Keratinocyte (primary cell): ENCODE measurements at places on chromosomes 3 and 15.
A peak's percentile ranks its signal among the peaks of the same experiment; 100 is the strongest.

DNA sequence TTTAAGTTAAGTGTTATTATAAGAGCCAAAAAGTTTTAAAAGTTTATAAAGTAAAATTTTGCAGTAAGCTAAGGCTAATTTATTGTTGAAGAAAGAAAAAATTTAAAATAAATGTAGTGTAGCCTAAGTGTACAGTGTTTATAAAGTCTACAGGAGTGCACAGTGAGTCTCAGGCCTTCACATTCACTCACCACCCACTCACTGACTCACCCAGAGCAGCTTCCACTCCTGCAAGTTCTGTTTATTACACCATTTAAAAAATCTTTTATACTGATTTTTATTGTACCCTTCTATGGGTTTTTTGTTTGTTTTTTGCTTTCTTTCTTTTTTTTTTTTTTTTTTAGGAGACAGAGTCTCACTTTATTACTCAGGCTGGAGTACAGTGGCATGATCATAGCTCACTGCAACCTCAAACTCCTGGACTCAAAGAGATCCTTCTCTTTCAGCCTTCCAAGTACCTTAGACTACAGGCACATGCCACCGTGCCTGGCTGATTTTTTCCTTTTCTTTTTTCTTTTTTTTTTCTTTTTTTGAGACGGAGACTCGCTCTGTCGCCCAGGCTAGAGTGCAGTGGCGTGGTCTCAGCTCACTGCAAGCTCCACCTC lies 25.9 kb downstream of the CSTA start:
- H3K4me1 ChIP-seq: peaks cover 15% of the 10 kb centered on the region
- no peaks in the 10 kb centered on the region for H3K27me3 ChIP-seq
- H3K4me3 ChIP-seq: no peak overlapping the region
- DNase-seq: no peak
- no peaks in the 10 kb centered on the region for H3K36me3 ChIP-seq

DNA sequence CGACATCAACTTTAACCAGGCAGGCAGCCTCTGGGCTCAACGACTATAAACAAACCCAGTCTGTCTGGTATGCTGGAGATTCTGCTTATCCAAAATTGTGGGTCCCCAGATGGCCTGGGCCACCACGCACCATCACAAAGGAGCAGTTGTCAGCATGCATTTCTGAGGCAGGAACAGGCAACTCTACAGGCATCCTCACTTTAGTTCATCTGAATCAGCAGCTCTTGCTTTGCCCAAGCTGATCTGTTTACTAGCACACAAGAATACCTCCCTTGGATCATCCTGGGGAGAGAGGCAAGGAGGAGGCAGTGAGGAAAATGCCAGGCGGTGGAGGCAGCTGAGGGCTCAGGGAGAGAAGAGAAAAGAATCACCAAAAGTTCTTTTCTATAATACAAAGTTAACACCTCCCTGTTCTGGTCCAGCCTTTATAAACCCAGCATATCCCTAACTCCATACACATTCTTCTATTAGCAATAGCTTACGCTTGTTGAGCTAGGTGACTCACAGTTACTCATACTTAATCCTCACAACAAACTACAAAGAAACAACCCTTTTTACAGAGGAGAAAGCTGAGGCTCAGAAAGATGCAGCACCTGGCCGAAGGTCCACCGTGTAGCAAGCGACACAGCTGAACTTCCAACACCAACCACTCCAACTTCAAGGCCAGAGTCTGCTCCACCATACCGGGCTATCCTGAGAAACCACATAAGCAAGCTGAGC lies 33.6 kb downstream of the ZDHHC3 start:
- peak overlapping the region; percentile 58 for H3K27ac ChIP-seq
- H3K4me3 ChIP-seq: no peak overlapping the region
- H3K36me3 ChIP-seq: peaks cover 49% of the 10 kb centered on the region
- no peak for DNase-seq
- no peaks in the 10 kb centered on the region for H3K27me3 ChIP-seq

- H3K4me1 ChIP-seq: peaks cover 19% of the 10 kb centered on the region
- no peaks in the 10 kb centered on the region for H3K36me3 ChIP-seq
- DNase-seq: no peak
- H3K27ac ChIP-seq: no peak overlapping the region
- no peaks in the 10 kb centered on the region for H3K27me3 ChIP-seq
Observed at GRCh38 chr3:128875556-128876120, 3.8 kb upstream of the ACAD9 start.

- no peak overlapping the region for H3K4me3 ChIP-seq
- no peaks in the 10 kb centered on the region for H3K36me3 ChIP-seq
- no peak for DNase-seq
Observed at GRCh38 chr15:53658255-53658654, 101.2 kb downstream of the WDR72 start.

- H3K27ac ChIP-seq: peak overlapping the region; percentile 42
- H3K4me1 ChIP-seq: peaks cover 35% of the 10 kb centered on the region
- no peaks in the 10 kb centered on the region for H3K27me3 ChIP-seq
- no peak overlapping the region for H3K4me3 ChIP-seq
- H3K36me3 ChIP-seq: no peaks in the 10 kb centered on the region
Observed at GRCh38 chr3:42052484-42053351, 38.4 kb upstream of the TRAK1 start.

DNA sequence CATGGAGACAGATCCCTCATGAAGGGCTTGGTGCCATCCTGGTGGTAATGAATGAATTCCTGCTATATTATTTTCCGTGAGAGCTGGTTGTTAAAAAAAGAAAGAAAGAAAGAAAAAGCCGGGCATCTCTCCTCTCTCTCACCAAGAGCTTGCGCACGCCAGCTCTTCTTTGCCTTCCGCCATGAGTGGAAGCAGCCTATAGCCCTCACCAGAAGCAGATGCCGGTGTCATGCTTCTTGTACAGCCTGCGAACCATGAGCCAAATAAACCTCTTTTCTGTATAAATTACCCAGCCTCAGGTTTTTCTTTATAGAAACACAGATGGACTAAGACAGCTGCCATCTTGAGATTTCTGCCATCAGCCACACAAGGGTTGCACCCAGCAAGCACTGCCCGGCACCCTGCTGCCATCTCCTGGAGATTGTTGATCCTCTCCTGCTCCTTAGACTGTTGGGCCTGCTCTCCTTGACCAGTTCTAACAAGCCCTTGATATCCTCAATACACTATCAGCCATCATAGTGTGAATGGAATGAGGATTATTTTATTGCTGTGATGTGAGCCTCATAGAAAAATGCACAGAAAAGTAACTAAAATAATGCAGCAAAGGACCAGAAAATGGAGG lies 3.5 kb upstream of the AHSG start:
- H3K27me3 ChIP-seq: no peaks in the 10 kb centered on the region
- H3K4me3 ChIP-seq: no peak overlapping the region
- peaks cover 15% of the 10 kb centered on the region for H3K4me1 ChIP-seq
- DNase-seq: peak; percentile 52
- H3K36me3 ChIP-seq: no peaks in the 10 kb centered on the region

GRCh38 chr15:41969851-41970431 lies 2.4 kb downstream of the EHD4 start:
- peaks cover 13% of the 10 kb centered on the region for H3K36me3 ChIP-seq
- H3K27ac ChIP-seq: no peak overlapping the region
- no peak for DNase-seq
- no peaks in the 10 kb centered on the region for H3K27me3 ChIP-seq
- peak overlapping the region; percentile 95 for H3K4me3 ChIP-seq

DNA sequence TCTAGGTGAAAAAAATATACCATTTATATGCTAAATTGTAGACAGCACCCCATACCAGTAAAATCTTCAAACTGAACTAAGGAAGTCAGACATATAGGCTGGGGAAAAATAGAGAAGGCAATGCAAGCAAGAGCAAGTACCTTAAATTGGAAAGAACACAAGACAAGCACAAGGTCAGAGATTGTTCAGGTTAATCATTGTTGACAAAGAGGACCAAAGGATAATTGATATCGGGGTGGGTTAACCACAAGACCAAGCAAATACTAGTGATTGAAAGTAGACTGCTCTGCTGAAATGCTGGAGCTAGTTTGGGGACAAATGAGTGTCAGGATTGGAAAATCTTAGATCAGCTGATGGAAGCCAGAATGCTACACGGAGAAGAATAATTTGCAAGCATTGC lies 499.8 kb downstream of the ROBO2 start:
- H3K27ac ChIP-seq: no peak overlapping the region
- no peak overlapping the region for H3K4me3 ChIP-seq
- H3K27me3 ChIP-seq: no peaks in the 10 kb centered on the region
- H3K4me1 ChIP-seq: peaks cover 5% of the 10 kb centered on the region

DNA sequence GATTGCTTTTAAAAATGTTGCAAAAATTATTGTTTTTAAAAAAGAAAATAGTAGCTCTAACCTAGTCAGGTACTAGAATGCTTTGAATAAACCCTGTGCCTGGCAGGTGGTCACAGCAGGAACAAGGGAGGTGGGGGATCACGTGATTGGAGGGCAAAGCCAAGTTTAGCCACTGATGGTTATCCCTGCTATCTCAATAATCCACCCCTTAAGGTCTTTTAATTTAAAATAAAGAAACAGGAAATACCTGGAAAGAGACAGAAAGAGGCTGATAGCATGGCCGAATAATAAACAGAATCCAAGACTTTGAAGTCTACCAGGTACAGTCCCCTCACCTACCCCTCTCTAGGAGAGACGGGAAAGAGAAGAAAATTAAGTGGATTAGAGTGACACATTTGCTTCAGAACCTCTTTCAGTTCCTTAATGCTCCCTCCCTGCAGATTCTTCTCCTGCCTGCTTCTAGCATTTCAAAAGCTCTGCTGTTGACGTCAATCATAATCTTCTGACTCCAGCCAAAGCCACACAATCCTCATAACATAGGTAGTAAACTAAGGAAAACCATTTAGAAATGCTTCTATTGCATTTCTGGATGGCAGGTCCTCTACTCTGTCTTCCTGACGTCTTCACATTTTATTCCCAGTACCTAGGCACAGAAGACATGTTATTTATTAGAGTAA lies 303.4 kb upstream of the MME start:
- H3K27me3 ChIP-seq: no peaks in the 10 kb centered on the region
- H3K4me1 ChIP-seq: no peaks in the 10 kb centered on the region
- H3K36me3 ChIP-seq: no peaks in the 10 kb centered on the region

GRCh38 chr3:12470111-12470510 lies 14.2 kb upstream of the TSEN2 start:
- peaks cover 5% of the 10 kb centered on the region for H3K4me1 ChIP-seq
- H3K27me3 ChIP-seq: no peaks in the 10 kb centered on the region
- H3K36me3 ChIP-seq: no peaks in the 10 kb centered on the region

DNA sequence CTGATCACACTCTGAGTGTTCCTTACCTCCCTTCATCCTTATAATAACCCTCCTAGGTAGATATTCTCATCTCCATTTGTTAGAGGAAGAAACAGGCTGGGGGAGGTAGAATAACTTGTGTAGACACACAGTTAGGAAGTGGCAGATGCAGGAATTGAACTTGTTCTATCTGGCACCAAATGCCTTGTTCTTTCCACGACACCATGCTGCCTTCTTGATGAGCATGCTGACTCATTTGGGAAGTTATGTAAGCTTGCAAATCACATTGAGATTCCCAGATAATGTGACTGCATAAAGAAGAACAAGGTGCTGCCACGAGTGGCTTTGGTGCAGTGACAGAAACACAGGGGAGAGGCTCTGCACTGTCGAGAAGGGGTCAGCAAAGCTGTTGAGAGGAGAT lies 27.5 kb upstream of the NDUFB4 start:
- DNase-seq: no peak
- H3K4me1 ChIP-seq: no peaks in the 10 kb centered on the region
- H3K4me3 ChIP-seq: no peak overlapping the region
- no peak overlapping the region for H3K27ac ChIP-seq
- H3K27me3 ChIP-seq: no peaks in the 10 kb centered on the region

- H3K4me3 ChIP-seq: no peak overlapping the region
- peaks cover 17% of the 10 kb centered on the region for H3K4me1 ChIP-seq
- no peak for DNase-seq
- peaks cover 4% of the 10 kb centered on the region for H3K36me3 ChIP-seq
- no peaks in the 10 kb centered on the region for H3K27me3 ChIP-seq
Observed at GRCh38 chr3:129676985-129677384, 70.5 kb upstream of the PLXND1 start.

DNA sequence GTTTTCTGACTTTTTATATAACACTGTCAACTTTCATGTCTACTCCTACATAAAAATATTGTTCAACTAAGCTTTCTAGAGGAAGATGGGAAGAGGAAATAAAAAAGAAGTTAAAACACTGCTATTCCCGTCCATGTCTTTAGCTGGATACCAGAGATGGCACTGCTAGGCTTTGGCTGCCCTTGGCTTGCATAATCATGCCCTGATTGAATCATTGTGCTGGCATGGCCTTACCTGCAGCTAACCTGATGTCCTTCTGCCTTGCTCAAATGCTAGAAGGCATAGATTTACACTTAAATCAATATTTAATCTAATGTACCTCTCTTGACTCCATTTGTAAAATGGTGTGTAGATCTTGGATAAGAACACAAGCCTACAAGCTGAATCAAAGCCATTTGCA lies 539.7 kb upstream of the IL12A start:
- no peak overlapping the region for H3K27ac ChIP-seq
- H3K36me3 ChIP-seq: no peaks in the 10 kb centered on the region
- H3K4me3 ChIP-seq: no peak overlapping the region
- no peak for DNase-seq
- no peaks in the 10 kb centered on the region for H3K27me3 ChIP-seq

- no peak overlapping the region for H3K27ac ChIP-seq
- no peak for DNase-seq
- H3K4me3 ChIP-seq: no peak overlapping the region
- no peaks in the 10 kb centered on the region for H3K4me1 ChIP-seq
- peaks cover 17% of the 10 kb centered on the region for H3K27me3 ChIP-seq
Observed at GRCh38 chr3:50189274-50189673, 2.1 kb upstream of the GNAT1 start.

- H3K36me3 ChIP-seq: no peaks in the 10 kb centered on the region
- peaks cover 2% of the 10 kb centered on the region for H3K4me1 ChIP-seq
- DNase-seq: no peak
- H3K4me3 ChIP-seq: no peak overlapping the region
- no peaks in the 10 kb centered on the region for H3K27me3 ChIP-seq
- H3K27ac ChIP-seq: no peak overlapping the region
Observed at GRCh38 chr15:93706495-93707292, 524.7 kb upstream of the MCTP2 start.
